ENCODE measurements at places on chromosomes 6 and 20.

DNA sequence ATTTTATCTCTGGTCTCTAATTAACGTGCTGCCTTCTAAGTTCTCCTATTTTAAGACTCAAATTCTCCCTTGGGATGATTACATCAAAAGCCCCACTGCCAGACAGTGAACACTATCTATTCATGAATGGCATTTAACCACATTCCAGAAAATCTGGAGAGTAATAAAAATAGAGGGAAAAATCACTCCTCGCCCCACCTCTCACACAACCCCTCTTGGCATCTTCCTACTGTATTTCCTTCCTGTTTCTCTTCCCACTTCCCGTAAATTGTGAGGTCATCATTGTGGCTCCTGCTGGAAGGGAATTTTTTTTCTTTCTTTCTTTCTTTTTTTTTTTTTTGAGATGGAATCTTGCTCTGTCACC, 31.5 kb downstream of the RAB44 start:
- DNase-seq = no peak

GRCh38 chr6:2739335-2739734, 11.4 kb downstream of the MYLK4 start:
- DNase-seq = no peak

DNA sequence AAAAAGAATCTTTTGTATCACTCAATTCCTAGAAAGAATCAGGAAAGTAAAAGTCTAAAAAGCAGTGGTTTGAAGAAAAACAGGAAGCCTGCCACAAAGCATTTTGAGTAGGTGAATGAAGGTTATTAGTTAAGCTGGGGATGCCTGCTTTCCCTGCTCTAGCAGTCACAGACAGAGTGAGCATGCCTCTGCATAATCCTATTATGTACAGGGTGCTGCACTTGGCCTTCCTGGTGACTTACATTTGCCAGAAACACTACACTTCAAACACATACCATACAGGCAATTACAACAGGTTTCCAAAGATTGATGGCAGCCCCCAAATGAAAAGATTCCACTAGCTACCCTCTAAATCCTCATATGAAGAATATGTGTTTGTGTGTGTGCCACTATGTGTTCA, 130.8 kb downstream of the TPBG start:
- DNase-seq = no peak

- DNase-seq = no peak
Observed at GRCh38 chr6:114556846-114557488, 214.1 kb upstream of the HS3ST5 start.

GRCh38 chr6:16043171-16044135, 85.4 kb upstream of the MYLIP start:
- no peak for DNase-seq

DNA sequence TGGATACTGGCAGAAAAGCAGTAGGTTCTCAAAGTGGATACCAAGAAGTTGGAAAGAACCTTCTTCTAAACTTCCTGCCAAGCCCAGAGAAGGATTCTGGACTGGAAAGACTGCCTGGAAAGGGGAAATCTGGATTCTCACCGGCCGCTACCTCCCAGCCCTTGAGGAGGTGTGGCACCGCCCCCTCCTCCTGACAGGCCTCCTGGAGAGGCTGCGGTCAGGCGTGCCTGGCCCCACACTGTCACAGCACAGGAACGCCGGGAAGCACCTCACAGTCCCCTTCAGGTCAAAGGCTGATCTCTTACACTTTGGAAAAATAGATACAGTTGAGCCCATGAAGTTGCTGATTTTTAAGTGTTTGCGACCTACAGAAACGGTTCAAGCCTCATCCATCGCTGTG, 16.3 kb upstream of the PDE10A start:
- no peak for DNase-seq

DNA sequence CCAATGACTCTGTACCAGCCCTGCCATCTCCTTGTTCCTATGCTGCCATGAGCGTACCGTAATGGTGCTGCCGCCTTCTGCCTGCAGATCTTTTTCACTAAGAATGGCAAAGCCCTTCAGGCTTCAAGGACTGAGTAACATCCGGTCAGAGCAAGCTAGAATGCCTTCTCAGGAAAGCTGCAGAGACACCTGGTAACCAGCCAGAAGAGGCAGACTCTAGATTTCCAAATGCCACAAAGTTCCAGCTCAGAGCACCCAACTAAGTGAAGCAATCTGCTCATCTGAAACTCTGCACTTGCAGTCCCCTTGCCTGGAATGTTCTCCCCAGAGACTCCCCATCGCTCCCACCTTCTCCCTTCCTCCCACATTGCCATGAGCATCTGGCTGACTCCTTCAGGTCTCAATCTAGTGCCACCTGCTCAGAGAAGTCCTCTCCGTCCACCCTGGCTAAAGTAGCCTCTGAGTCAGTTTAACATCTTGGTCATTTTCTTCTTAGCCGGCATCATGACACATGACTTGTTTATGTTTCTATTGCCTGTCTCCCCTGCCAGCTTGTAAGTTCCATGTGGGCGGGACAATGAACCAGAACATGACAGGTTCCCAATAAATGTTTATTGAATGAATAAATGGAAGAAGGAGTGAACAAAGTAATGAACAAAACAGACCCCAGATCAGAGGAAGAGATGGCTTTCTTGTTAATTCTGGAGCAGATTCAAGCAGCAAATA, 6.9 kb upstream of the OCSTAMP start:
- no peak for DNase-seq

- DNase-seq = no peak
Observed at GRCh38 chr6:72712910-72713309, 91.0 kb downstream of the KCNQ5 start.

DNA sequence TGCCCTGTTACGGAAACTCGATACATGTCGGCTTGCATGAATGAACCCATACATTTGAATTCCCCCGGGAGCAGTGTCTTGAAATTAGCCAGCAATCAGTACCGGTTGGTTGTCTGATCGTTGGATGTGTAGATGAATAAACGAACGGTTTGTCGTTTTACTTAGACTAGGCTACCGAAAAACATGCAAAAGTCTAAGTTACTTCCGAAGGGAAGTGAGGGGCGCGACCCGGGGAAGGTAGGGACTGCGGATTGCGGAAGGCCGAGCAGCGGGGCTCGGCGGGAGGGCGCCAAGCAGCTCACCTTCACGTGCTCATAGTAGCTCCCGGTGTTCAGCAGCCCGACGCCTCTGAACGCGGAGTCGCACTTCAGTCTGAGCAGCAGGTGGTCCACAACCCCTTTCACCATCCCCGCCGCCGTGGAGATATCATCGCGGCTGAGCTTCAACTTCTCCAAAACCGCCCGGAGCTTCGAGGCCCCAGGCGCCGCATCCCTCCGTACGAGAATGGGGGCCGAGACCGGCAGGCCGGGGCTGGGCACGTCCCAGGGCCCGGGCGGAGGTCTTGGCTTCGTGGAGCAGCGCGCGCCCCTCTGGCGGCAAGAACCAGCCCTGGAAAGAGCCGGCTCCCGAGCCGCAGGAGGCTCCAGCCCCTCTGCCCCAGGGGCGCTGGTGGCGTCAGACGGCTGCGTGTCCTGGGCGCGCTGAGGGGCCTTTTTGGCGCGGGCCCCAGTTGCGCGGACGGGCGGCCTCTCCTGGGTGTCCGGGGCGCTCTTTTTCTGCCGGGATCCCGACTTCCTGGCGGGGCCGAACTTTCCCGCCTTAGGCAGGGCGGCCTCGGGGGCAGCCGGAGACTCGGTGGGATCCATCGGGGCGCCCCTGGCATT, 632 bp downstream of the CGAS start:
- peak; percentile 68 for DNase-seq

- DNase-seq = peak; percentile 88
Observed at GRCh38 chr20:36235892-36236785, at the start of gene AAR2. Gene AAR2 (plus strand): TSS chr20:36236478. CDS start chr20:36239869, 3,391 bp downstream.

DNA sequence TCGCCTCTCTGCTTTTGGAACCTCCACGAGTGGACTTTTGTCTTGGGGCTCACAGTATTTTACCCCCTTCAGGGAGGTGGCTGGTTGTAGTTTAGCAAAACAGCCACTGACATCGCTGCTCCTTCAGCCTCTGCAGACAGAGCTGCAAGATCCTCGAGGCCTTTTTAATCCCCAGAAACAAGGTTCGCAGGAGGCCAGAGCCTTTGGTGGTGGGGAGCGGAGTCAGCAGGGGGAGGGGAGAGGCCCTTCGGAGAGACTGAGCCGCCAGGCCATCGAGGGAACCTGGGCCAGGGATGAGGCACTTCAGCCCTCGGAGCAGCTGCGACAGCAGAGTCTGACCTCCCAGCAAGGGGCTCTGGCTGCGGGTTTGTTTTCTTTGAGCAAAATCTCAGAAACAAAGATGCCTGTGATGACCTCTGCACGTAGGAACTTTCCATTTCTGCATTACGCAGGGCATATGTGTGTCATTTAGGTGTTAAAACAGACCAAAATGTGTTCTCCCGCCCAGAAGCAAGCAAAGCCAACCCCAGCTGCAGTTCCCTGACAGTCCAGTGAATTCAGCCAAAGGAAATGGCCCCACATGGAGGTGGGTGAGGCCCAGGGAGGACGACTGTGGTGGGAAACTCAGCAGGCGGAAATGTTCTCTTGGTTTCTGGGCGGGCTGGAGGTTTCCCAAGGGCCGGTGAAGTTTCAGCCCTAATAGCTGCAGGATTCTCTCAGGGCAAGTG, 171.2 kb upstream of the SULF2 start:
- DNase-seq = no peak

DNA sequence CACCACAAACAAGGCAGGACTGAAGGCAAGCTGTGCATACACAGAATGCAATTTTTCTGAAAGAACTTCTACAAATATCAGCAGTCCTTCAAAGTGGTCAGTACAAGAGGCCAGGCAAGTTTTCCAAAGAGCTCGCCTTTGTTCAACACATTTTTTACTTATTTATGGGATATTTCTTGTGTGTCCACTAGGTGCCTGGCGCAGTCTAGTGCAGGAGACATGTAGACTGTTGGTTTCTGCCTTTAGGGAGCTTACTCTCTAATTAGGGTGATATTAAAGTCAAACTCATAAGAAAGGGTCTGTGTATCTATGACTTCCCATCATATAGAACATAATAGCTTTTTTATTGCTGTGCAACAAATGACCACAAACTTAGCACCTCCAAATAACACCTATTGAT, 21.2 kb upstream of the VEGFA start:
- DNase-seq = no peak

- DNase-seq = no peak
Observed at GRCh38 chr6:160160450-160160849, 38.8 kb downstream of the SLC22A1 start.

GRCh38 chr6:32081168-32081990, 27.8 kb downstream of the TNXB start:
- no peak for DNase-seq

DNA sequence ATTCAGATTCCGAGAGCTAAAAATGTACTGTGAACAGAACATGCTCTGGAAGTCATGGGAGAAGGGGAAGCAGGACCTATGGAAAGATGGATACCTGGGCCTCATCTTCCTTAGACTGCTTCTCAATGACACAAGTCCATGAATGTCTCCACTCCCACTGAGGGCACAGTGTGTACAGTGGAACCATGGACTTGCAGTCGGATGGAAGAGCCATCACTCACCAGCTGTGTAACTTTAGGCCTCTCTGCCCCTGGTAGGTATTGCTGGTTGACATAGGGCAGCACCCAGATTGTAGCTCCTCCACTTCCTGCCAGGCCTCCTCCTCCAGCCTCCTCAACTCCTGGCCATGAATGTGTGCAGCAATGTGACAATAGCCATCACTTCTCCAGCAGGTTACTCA, 52.5 kb downstream of the MAFB start:
- no peak for DNase-seq

GRCh38 chr6:69622230-69622629, 174.6 kb downstream of the LMBRD1 start:
- DNase-seq = no peak

- DNase-seq = no peak
Observed at GRCh38 chr6:12440981-12441380, 150.8 kb downstream of the EDN1 start.

DNA sequence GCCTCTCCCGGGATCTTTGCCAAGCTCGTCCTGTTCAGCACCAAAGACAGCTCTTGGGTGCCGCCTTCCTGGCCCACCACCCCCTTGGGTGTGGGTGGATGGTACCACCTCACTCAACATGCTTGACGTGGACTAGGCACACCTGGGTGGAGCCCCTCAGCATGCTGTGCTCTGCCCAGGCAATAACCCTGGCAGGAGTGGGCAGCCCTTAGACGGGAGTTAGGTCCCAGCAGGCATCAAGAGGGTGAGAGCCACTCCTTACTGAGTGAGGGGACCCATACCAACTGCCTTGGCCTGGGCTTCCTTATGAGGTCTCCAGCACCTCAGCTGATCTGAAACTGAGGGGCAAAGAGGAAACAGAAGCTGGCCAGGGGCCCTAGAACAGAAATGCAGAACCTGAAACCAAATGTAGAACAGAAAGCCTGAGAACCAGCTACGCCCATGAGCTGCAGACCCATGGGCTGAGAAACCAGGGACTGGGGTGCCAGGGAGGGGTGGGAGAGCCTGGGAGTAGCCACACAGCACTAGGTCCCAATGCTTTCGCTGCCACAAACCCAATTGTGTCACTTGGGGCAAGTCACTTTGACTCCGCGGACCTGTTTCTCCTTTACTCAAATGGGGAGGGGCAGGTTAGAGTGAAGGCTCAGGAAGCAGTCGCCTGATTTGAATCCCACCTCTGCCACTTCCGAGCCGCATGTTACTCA, 2.0 kb downstream of the FGD2 start:
- no peak for DNase-seq

All from stimulated activated CD8-positive, alpha-beta memory T cell treated with anti-CD3 and anti-CD28 coated beads, Interleukin-4, amount 100 ng/mL, for 48 hours (primary cell).